IgD-negative memory B cell (primary cell): ENCODE measurements at places on chromosomes 1 and 21. TPM values are rescaled to one million over a fixed set of nuclear protein-coding genes. Genes with fewer than 3 reads are reported as not detected.

CEP85 gene
- 6.6 TPM for polyA plus RNA-seq

XCL1 gene
- polyA plus RNA-seq = 0.43 TPM

ELOVL1 gene
- polyA plus RNA-seq = 69.6 TPM

MYOG gene
- polyA plus RNA-seq = not detected

CNR2 gene
- polyA plus RNA-seq = 52.1 TPM

XCL2 gene
- polyA plus RNA-seq = 2.5 TPM

KCNA3 gene
- polyA plus RNA-seq = 55.9 TPM

KIF21B gene
- polyA plus RNA-seq = 5.6 TPM

LEPROT gene
- polyA plus RNA-seq = 6.9 TPM

NOTCH2NLA gene
- polyA plus RNA-seq = 51.3 TPM

GSTM1 gene
- not detected for polyA plus RNA-seq

PRDM16 gene
- polyA plus RNA-seq = not detected

HES4 gene
- not detected for polyA plus RNA-seq
